ENCODE measurements at places on chromosomes 5 and 9. TPM values are rescaled to one million over a fixed set of nuclear protein-coding genes. Genes with fewer than 3 reads are reported as not detected.

DNA sequence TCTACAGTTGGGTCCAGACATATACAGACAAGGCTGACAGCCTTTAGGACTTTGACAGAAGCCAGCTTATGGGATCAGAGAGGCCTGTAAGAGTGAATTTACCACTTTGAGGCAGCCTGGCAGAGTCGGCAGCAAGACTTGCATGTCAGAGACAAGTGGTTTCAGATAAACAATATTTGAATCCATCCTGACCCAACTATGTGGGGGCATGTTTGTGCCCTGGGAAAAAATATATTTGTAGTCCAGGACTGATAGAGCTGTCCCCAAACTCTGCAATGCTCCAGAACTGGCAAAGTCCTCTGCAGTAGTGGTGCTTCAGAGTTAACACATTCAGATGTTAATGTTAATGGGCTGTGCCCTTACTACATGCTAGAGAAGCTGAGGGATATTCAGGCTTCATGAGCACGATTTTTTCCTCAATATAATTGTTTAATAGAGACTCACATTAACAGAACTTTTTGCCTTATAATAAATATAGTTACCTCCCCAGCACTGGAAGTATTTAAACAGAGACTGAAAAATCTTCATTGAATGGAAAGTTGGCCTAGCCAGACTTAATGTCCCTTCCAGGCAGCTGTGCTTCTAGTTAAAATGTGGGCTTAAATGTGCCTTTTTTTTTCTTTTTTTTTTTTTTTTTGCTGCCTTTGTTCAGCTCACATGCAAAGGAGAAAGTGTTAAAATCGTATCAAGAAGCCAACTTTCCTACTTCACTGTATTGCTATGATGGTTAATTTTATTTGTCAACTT is 42.9 kb downstream of the FEM1C start:
- H3K27ac ChIP-seq, result no peak overlapping the region
- no peak for DNase-seq
- H3K27me3 ChIP-seq, result no peaks in the 10 kb centered on the region
- no peaks in the 10 kb centered on the region for H3K4me1 ChIP-seq
- no peak overlapping the region for H3K4me3 ChIP-seq

DNA sequence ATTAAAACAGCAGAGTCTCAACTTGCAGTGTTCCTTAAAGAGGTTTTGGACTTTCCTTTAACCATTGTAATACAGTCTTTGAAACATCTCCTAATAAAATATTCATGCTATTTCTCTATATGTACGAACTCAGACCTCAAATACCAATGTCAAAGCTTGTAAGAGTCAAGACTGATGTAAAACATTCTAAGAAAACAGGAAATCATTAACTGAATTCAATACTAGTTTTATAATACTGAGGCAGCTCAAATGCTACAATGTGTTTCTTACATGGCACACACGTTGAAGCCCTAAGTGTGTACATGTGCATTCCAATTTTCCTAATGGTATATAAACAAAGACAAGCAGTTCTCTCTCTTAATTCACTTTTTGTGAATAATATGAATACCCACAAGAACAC is 11.6 kb downstream of the PSIP1 start:
- H3K27me3 ChIP-seq, result no peaks in the 10 kb centered on the region
- H3K36me3 ChIP-seq, result no peaks in the 10 kb centered on the region
- H3K27ac ChIP-seq, result no peak overlapping the region

GRCh38 chr9:4243113-4243512 is 56.8 kb downstream of the GLIS3 start:
- no peaks in the 10 kb centered on the region for H3K4me1 ChIP-seq
- no peak overlapping the region for H3K27ac ChIP-seq
- no peaks in the 10 kb centered on the region for H3K27me3 ChIP-seq
- no peaks in the 10 kb centered on the region for H3K36me3 ChIP-seq
- no peak overlapping the region for H3K4me3 ChIP-seq

SH3TC2 gene
- 5.8 TPM for total RNA-seq

GLDC gene
- total RNA-seq, result 320 TPM

GOLGA2 gene
- total RNA-seq, result 97.7 TPM
